ENCODE measurements at places on chromosomes 3 and 15.

DNA sequence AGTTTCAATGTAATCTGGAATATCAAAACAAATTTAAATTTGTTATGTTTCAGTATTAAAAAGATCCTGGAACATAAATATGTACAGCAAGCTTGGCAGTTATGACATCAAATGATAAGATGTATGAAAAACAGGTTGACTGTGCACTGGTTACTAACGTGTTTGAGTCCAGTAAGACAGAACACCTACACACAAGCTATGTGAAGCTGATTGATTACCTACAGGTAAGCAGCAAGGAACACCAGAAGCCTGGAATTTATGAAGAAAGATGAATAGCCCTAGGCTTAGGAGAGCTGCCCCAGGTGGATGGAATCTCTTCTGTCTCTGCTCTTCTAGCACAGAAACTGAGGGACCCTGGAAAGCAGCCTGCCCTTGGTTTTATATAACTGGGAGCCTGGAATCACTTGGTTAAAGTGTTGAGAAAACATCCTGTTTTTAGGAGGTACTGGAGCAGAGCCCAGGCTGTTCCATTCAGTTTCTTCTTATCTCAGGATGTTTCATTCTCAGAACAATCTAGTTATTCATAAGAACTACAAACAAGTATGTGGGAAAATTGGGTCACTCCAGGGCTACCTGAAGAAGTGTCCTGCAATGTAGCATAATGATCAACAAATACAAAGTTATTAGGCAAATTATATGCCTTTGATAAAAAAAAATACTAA, 36.3 kb downstream of the SLITRK3 start:
- DNase-seq: no peak

- DNase-seq: no peak
Observed at GRCh38 chr3:169356284-169356955, 307.1 kb downstream of the MECOM start.

GRCh38 chr3:183013856-183014255, 33.5 kb upstream of the DCUN1D1 start:
- DNase-seq: no peak

- DNase-seq: no peak
Observed at GRCh38 chr15:25860885-25861866, 2.0 kb downstream of the ATP10A start.

DNA sequence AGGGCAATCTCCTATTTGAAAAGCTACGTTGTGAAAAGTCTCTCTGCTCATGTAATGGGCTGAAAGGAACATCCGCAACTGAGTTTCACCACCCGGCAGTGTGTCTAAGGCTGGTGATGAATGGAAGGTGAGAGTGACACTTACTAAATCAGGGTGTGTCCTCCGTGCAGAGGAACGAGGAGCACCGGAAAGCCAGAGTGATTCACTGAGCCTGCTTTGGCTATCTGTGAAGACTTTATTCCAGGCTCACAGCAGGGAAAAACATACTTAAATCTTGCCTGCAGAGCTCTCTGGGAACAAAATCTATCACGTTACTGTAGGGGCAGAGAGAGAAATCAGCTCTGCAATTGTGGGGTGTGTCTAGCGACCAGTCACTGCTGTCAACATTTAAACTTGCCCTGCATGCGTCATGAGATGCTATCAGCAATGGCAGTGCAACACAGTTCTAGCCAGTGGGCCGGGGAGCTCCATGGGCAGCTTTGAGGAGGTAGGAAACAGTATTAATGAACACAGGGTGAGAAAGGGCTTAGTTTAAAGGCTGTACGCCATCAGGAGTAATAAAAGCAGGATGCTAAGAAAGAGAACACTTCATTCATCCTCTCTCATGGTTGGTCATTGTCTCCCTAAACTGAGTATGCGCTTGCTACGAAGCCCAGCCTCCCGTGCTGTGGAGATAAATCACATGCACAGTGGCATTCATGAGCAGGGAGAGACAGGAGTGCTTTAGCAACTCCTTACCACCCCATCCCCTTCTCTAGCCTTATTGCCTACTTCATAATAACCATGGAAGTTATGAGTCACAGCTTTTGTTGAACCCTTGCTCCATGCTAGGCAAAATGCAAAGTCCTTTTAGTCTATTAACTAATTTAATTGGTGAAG, 542.7 kb upstream of the ADAMTS9 start:
- no peak for DNase-seq

DNA sequence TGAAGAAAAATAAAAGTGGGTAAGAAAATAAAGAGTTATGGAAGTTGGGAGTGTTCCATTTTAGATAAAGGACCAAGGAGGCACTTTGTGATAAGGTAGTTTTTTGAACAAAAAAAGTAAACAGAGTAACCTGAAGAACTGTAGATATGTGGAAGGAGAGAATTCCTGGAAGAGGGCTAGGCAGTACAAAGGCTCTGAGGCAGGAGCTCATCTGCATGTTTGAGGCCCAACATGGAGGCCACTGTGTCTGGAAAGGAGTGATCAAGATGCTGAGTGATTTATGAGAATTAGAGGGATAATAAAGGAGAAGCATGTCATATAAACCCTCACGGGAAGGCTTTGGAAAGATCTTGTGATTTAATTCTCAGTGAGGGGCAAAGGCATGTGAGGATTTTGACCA, 126.5 kb downstream of the DTWD1 start:
- DNase-seq: no peak

- no peak for DNase-seq
Observed at GRCh38 chr3:195907934-195908693, at the start of gene TNK2. TSS of gene TNK2 (minus strand) at chr3:195908551. CDS start at chr3:195888588, 19,963 bp downstream.

- no peak for DNase-seq
Observed at GRCh38 chr3:66394753-66395249, 106.0 kb downstream of the LRIG1 start.

- DNase-seq: no peak
Observed at GRCh38 chr3:189739378-189739777, 108.2 kb downstream of the TP63 start.

GRCh38 chr15:27088584-27089232, 117.7 kb downstream of the GABRG3 start:
- DNase-seq: no peak

- no peak for DNase-seq
Observed at GRCh38 chr3:128122013-128122412, 1.6 kb downstream of the RUVBL1 start.

DNA sequence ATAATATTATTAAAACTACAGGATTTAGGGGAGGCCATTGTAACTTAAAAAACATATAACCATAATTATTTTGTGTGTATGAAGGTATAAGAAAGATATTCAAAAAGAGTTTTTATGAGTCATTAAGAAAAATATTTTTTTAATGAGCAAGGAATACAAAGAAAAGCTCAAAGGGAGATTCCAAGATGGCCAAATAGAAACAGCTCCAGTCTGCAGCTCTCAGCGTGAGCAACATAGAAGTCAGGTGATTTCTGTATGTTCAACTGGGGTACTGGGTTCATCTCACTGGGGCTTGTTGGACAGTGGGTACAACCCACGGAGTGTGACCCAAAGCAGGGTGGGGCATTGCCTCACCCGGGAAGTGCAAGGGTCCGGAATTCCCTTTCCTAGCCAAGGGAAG, 336.1 kb downstream of the TBL1XR1 start:
- DNase-seq: no peak

DNA sequence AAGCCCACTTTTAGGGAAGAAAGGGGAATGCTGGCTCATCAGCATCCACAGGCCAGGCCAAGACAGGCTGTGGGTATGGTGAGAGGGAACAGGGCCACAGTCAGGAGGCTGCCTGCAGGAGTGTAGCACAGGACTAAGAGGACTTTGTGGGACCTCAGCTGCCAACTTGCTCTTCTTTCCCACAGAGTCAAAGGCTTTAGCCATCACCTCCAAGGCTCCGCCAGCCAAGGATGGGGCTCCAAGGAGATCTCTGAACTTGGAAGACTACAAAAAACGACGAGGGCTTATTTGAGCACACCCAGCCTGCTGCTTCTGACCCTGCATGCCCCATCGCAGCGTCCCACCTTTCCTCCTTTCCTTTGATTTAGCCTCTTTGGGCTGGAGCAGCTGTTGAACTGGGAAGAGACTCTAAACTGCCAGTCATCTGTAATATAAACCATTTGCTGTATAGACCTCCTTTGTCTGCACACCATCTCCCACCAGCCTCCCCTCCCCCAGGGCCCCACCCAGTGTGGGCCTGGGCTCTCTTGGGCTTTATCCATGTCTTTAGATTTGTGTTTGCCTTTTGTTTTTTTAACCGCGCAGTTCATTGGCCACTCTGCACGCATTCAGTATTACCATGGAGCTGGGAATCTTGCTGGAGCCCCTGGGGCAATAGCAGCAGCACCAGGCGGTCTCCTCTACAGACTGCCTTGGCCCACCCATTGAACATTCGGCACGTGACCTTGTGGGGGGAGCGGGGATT, 13.1 kb upstream of the ITPKA start:
- DNase-seq: no peak

GRCh38 chr3:151843275-151843674, 29.4 kb downstream of the AADAC start:
- peak; percentile 12 for DNase-seq

DNA sequence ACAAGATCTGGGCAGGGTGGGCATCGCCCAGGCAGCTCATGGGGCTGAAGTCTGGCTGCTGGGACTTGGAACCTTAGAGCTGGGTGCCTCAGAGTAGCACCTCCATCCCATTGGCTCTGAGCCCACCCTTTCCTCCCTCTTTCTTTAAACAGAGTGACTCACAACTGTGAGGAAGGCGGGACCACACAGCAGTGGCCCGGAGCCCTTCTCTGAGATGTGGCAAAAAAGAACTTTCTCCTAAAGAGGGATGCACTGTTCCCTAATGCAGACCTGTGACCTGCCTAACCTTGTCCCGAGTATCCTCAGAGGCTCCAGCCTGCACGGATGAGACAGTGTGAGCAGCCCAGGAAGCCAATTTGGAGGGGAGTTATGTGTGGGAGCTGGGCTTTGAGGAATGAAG, 23.6 kb downstream of the PRR20G start:
- DNase-seq: no peak

GRCh38 chr15:93228546-93228945, 139.5 kb upstream of the RGMA start:
- no peak for DNase-seq

DNA sequence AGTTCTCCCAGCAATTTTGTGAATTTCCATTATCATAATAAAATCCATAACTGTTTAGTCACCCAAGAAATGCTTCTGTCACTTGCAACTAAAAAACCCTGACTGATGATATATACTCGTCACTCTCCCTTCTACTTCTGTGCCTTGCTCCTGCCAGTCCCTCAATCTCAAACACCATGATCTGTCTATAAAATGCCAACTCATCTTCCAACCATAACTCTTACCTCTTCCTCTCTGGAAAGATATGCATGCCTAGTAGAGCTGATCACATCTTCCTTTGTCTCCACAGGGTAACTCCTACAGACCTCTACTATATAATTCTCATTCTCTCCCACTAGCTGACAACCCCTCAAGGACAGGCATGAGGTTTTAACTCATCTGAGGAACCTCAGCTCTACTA, 5.2 kb upstream of the VEPH1 start:
- DNase-seq: no peak

DNA sequence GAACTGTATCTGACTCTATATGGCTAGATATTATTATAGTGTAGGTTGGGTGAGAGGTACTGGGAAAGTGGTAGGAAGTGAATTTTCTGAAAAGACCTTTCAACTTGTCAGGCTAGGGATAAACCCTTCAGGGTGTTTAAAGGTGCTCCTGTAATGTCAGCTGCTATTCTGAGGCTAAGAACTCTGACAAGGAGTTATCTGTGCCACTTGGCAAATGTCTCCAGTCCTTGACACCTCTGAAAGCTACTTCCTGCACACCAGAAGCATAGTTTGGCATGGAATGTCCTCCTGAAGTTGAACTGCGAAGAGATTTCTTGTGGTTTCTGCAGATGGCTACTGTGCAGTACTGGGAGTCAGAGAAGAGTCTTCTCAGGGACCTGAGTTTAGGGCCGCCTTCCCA, 194.3 kb downstream of the CDIN1 start:
- no peak for DNase-seq

DNA sequence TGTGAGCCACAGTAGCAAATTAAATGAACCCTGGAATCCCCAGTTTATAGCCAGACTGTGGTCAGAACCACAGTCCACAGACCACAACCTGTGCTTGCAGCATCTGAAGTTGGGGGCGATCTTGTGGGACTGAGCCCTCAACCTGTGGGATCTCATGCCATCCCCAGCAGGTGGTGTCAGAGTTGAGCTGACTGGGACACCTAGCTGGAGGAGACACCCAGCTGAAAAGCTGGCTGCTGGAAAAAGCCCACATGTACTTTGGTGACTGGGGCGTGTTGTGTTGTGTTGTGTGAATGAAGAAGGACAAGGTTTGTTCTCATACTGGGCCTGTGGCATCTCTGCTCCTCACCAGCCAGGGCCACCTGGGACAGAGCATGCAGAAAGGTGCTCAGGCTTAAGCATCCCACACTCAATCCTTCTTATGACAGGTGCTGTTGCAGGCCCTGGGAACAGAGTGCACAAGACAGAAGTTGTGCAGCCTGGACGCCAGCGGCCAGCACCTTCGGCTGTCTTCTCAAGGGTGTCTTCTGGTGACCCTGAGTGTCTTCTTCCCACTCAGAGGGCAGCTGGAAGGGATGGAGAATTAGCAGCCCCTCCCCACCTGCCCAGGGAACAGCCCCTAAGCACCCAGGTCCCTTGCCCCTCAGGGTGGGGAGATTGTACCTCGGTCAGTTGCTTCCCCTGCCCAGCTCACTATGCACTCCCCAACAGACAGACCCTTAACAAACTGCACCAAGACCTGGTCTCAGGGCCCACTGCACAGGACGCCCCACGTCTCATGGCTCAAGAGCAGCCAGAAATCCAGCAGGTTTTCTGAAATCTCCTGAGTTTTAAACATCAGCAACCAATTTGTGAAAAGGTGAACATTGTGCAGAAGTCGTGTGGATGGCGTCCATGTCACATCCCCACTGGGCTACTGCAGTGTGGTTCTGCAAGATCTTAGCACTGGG, 2.2 kb upstream of the UROC1 start:
- no peak for DNase-seq

- peak; percentile 53 for DNase-seq
Observed at GRCh38 chr15:73403171-73403570, 34.4 kb upstream of the HCN4 start.

DNA sequence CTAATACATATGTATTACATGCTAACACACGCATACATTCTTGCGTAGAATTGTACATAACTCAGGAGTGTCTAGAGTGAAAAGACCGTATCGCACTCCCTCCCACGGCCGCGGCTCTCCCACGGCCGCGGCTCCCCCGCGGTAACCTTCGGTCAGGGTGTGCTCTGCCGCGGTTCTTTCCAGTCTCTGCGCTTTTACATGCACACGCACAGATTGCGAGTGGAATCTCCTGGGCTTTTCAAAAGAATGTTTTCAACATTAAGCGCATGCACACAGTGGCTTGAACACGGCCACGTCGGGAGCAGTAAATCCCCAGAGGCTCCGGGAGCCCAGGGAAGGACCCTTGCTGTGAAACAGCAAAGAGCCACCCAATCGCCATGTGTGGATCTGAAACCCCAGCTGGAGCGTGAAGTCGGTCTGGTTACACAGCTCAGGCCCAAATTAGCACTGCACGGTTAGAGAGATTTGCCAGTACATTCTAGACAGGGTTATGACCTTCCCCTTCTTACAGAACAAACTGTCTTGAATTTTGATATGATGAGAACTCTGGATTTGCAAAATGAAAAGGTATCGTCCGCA, 805 bp upstream of the RGMA start:
- DNase-seq: no peak

GRCh38 chr15:76678766-76679165, 226.4 kb downstream of the SCAPER start:
- DNase-seq: peak; percentile 5

- DNase-seq: peak; percentile 95
Observed at GRCh38 chr15:40098489-40099261, 10.0 kb downstream of the BMF start.

GRCh38 chr15:65921780-65922179, 52.5 kb downstream of the RAB11A start:
- DNase-seq: no peak

GRCh38 chr3:23183731-23184130, 19.4 kb upstream of the UBE2E2 start:
- DNase-seq: peak; percentile 63

All from HCEC 1CT (cell line).